A549 treated with CORT108297 at 1 μM for 4 hours (cell line): ENCODE measurements at places on chromosomes 11 and 22. TPM values are rescaled to one million over a fixed set of nuclear protein-coding genes. Genes with fewer than 3 reads are reported as not detected.

CLP1 gene
- 27.6 to 32.6 TPM (median 29.4 TPM) in 5 replicates for total RNA-seq

SORL1 gene
- total RNA-seq: 1.5 to 1.7 TPM (median 1.6 TPM) in 5 replicates

SYT13 gene
- total RNA-seq: 6.6 to 8.1 TPM (median 7.0 TPM) in 5 replicates

DDIAS gene
- total RNA-seq: 16.1 to 19.4 TPM (median 18.4 TPM) in 5 replicates

LRRC32 gene
- total RNA-seq: 0.13 to 0.16 TPM (median 0.15 TPM) in 5 replicates

CHST1 gene
- total RNA-seq: 1.4 to 1.7 TPM (median 1.7 TPM) in 5 replicates

OR52N4 gene
- not detected in 5 replicates for total RNA-seq

HPX gene
- 0.25 to 0.84 TPM (median 0.37 TPM) in 5 replicates for total RNA-seq
